ENCODE measurements at places on chromosomes 12 and 14.
A peak's percentile ranks its signal among the peaks of the same experiment; 100 is the strongest.

DNA sequence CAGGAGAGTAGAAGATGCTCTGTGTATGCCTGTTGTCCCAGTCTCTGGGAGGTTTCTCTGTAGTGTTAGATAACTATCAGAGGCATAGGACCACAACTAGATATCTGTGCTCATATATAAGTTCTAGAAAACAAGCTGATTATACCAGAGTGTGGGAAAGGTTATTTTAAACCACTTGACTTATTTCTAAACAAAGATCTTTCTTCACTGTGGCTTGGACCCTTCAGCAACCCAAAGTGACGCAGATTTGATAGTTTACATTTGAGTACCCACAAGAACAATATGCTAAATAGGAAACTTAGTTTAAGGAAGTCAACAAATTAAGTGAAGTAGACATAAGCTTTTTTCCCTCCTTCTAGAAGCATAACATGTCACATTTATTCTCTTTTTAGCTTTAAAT lies 41.3 kb downstream of the RIC8B start:
- no peak for DNase-seq

GRCh38 chr14:22641846-22642245 lies 2.3 kb downstream of the OR6J1 start:
- no peak for DNase-seq

- DNase-seq, result no peak
These were observed 180.5 kb upstream of the HMGA2 start for GRCh38 chr12:65643595-65644386.

- DNase-seq, result no peak
These were observed 154.9 kb downstream of the KIF26A start for GRCh38 chr14:104293231-104293841.

DNA sequence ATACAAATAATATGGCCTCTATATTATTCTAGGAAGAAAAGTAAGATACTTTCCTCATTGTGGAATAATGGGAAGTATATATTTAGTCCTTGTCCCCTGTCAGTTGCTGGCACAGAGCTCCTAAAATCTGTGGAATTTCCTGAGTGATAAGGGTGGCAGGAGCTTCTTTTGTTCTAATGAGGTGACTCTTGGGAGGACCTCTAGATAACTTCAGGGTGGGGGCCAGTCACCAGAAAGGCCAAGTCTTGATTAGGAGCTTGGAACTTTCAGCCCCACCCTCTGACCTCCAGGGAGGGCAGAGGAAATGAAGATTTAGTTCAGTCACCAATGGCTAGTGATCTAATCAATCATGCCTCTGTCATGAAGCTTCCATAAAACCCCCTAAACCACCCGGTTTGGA lies 179.9 kb upstream of the PRICKLE1 start:
- no peak for DNase-seq

DNA sequence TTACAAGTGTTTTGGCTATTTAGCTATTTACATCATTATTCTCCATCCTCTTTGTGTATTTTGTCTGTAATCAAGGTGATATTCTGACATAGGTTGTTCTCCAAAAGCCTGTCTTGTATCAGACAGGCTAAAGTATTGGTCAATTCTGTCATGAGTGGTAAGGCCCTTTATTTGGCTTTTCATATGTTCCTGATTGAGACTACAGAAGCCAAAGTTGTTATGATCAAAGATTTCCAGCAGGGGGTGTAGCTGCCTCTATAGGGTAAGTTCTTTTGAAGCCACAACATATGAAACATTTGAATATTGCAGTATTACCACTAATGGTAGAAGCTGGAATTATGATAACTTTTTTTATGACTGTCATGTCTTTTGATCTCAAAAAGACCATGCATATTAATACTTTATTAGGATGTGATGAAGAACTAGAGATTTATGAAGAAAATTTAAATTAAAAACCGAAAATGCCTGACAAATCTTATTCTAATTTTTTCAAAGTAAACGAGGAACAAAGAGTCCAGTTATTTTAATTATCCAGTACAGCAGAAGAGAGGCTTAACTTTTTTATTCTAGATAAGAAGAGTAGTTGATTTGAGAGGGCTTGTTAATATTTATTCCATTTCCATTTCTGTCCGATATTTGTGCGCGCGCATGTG lies 3.4 kb upstream of the ARHGAP5 start:
- no peak for DNase-seq

GRCh38 chr14:104369208-104369607 lies 210.4 kb upstream of the C14orf180 start:
- DNase-seq, result no peak

DNA sequence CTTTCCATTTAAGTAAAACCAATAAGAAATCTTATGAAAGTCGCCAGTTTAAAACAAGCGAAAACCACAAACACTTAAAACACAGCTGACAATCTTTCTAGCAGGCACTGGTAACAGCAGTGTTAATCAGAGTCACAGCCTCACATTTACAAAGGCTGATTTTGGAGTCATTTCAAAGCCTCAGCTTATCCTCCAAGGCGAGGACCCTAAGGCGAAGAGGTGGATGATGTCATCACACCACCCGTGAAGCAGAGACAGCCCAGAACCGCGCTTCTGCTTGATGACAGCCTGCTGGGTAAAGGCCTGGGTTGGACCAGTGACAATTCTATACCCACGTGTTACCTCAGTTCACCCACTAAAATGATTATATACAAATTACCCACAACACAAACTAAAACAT lies 10.1 kb downstream of the GOLGA3 start:
- no peak for DNase-seq

DNA sequence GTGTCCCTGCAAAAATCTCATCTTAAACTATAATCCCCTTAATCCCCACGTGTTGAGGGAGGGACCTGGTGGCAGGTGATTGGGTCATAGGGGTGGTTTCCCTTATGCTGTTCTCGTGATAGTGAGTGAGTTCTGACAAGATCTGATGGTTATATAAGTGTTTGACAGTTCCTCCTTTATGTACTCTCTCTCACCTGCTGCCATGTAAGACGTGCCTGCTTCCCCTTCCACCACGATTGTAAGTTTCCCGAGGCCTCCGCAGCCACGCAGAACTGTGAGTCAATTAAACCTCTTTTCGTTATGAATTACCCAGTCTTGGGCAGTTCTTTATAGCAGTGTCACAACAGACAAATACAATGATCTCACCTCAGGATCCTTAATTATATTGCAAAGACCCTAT lies 45.2 kb upstream of the MAP1LC3B2 start:
- no peak for DNase-seq

DNA sequence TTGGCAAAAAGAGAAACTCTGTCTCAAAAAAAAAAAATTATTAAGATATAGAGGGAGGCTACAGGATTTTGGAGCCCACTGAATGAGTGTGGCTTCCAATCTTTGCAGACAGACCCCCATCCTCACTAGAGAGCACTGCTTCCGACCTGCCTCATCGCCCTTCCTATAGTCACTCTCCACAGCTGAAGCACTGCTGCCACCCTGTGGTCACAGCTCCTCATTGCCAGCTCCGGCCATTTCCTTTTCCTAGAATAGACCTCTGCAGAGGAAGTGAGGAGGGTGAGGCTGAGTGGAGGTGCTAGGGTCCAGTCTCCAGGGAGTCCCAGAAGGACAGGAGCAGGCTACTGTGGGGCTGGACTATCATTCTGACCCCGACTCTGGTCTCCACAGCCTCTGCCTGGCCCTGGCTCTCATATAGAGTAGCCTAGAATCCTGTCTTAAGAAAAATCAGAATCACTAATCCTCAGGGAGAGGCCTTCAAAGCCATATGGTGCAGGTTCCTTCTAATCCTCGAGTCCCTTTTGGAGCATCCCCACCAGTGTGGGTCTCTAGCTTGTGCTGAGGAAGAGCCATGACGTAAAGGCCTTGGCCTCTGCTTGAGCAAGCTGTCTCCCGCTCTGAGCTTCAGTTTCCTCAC lies 1.4 kb upstream of the NPFF start:
- DNase-seq, result peak; percentile 63

GRCh38 chr12:122023339-122024131 lies 1.9 kb downstream of the BCL7A start:
- no peak for DNase-seq

GRCh38 chr14:49506650-49507049 lies 79.5 kb downstream of the RPS29 start:
- DNase-seq, result no peak

- no peak for DNase-seq
These were observed 33.7 kb upstream of the PYGL start for GRCh38 chr14:50977863-50978528.

- DNase-seq, result no peak
These were observed 12.9 kb downstream of the PRKCH start for GRCh38 chr14:61334197-61334701.

- DNase-seq, result no peak
These were observed 72.0 kb upstream of the DBX2 start for GRCh38 chr12:45122768-45123380.

DNA sequence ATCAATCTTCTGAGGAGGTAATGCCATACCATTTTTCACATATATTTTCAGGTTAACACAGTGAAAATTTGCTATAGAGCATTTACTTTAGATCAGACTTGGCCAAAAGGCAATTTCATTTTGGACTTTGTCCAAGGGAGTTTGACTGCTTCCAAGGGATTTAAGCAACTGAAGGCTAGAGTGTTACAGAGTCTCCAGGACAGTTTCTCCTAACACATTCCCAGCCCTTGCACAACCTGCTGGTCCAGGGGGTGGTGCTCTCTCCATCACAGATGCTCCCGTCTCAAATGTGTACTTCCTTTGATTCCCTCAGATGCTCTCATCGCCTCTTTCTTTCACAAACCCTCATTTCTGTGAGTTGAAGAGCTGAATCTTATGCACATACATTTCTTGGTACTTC lies 143.1 kb downstream of the TPH2 start:
- no peak for DNase-seq

- no peak for DNase-seq
These were observed 598.7 kb downstream of the SOX5 start for GRCh38 chr12:23350808-23351207.

GRCh38 chr12:92762773-92763172 lies 60.0 kb downstream of the PLEKHG7 start:
- DNase-seq, result no peak

DNA sequence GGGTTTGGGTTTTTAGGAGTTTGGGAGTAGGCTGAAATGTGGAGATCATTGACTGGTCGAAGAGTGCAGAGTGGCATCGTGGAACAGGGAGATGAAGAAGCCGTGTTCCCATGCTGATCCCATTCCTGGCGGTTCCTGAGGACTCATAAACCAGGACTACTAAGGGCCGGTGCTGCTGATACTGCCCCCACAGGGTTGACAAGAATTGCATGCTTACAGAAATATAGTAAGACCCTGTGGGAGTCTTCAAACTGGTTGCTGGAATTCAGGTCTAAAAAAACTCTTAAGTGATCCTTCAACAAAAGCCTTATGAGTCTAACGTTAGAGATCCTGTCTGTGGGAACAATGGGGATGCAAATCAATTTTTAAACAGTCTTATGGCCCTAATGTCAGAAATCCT lies 64.0 kb upstream of the ARHGAP5 start:
- no peak for DNase-seq

DNA sequence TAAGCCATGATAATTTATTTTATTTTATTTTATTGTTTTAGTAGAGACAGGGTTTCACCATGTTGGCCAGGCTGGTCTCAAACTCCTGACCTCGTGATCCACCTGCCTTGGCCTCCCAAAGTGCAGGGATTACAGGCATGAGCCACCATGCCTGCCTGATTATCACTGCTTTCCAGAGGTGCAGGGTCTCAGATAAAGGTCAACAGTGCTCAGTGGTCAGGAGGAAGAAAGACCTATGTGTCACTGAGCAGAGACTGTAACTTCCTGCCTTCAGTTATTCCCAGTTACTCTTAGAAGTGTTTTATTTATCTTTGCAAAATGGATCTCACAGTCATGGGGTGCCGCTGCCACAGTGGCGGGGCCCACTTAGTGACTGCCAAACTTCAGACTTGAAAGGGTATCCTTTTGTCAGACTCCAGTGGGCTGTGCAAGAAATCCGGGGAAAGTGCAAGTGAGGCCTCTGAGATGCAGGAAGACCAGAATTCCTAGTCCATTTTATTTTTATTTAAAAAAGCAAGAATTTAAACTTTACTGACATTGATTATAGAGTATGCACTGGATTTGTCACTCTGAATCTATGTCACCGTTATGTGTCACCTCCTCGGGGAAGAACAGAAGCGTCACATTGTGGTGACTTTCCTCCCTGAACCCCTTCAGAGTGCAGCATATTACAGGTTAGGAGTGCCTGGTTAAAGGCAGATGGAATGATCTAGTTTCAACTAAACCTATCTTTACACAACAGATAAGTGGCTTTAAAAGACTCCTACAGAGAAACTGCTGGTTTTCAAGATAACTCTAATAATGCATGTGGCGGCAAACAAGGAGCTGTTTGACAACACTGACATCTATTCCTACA lies 59.1 kb upstream of the BICD1 start:
- DNase-seq, result no peak

- no peak for DNase-seq
These were observed 121.8 kb downstream of the SLC38A6 start for GRCh38 chr14:61102549-61103466.

DNA sequence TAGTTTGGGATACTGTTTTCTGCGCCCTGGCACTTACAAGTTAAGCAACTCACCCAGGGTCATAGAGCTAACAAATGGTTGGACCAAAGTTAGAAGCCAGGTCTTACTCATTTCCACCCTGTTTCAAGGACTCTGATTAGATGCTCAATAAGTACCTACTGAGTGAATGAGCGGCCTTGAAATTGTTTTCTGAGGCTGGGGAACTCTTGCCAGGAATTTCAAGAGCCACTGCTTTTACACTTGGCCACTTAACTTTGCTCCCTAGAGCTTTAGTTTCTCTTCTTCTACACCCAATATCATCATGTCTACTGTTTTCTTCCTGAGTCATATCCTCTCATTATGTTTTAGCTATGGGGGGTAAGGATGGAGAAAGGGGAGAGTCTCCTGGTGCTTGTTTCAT lies 431.6 kb downstream of the ZFP36L1 start:
- no peak for DNase-seq

GRCh38 chr14:31487886-31488285 lies at the start of gene GPR33:
Gene GPR33, minus strand, starts transcription at chr14:31488039. Its CDS starts 4,074 bp downstream, at chr14:31483965.
- DNase-seq, result no peak

DNA sequence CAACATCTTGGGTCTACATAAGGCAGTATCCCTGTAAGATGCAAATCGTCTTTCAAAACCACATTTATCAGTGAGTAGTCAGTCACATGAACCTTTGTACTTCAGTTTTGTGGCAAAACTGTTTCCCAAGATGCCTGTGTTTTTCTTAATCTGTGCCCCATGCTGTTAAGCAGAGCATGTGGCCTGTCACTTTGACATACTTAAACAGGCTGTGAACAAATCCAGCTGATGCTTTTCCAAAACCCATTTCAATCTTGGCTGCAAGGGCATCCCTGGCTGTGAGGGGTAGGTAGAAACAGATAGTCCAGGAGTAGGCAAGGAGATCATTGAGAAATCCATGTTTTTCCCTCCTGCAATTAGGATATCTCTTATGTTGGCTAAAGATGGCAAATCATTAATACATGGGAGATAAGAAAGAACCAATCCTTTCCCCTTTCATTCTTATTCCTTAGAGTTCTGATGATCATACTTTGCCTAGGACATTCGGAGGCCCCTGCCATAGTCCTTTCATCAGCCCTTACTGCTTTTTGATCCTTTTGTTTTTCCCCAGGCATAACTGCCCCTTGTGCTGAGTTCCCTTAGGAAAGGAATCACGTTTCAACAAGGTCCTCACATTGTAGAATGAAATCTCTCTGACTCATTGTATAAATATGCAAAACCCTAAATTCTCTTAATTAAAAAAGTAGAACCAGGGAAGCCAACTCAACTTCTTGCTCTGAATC lies 121.1 kb upstream of the EEA1 start:
- DNase-seq, result no peak

GRCh38 chr12:119334430-119335170 lies at the start of gene CCDC60:
Gene CCDC60, plus strand, starts transcription at chr12:119334729. Its CDS starts 448 bp downstream, at chr12:119335177.
- no peak for DNase-seq

GRCh38 chr12:96107236-96107635 lies 71.8 kb upstream of the LTA4H start:
- no peak for DNase-seq

- peak; percentile 86 for DNase-seq
These were observed 22.3 kb downstream of the GALNT6 start for GRCh38 chr12:51368640-51369517.

Measured in stimulated activated CD8-positive, alpha-beta memory T cell treated with anti-CD3 and anti-CD28 coated beads, Interleukin-7, amount 100 ng/mL, for 48 hours (primary cell).